WERI-Rb-1 (cell line): ENCODE measurements at places on chromosomes 2 and 18.
A peak's percentile ranks its signal among the peaks of the same experiment; 100 is the strongest.

DNA sequence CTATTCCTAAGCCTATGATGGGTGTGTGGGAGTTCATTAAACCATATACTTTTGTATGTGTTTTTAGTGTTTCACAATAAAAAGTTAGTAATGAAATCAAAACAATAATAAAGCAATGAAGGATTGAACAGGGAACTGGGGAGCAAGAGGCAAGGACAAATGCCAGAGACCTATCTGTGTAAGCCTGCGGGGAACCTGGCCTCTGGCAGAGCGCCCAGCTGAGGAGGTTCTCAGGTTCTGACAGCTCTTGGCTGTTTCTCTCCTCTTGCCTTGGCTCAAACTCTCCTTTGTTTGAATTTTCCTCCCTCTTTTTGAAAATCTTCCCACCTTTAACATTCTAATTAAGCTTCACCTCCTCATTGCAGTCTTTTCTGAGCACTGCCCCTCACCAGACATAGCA is 200.0 kb upstream of the NCKAP5 start:
- DNase-seq: no peak

DNA sequence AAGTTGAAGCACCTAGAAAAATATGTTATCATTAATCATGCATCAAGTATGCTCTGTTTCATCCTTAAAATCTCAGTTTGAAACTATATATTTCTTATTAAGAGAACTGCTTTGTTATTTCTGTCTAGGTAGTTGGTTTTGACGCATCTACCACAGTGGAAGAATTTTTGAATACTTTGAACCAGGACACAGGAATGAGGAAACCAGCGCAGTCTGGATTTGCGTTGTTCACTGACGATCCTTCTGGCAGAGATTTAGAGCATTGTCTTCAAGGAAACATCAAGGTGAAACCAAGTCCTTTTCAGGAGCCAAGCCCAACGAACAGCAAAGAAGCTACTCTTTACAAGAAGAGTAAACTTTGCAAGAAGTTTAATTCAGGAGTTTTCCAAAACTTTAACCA is 30.1 kb upstream of the DYNC2LI1 start:
- no peak for DNase-seq

- no peak for DNase-seq
Measured at GRCh38 chr2:232998666-232998985, 14.4 kb downstream of the NGEF start.

GRCh38 chr2:188645986-188646385 is 328.2 kb upstream of the COL3A1 start:
- no peak for DNase-seq

- no peak for DNase-seq
Measured at GRCh38 chr2:72096181-72096580, 51.5 kb downstream of the CYP26B1 start.

- DNase-seq: no peak
Measured at GRCh38 chr2:60880643-60881046, 729 bp upstream of the REL start.

DNA sequence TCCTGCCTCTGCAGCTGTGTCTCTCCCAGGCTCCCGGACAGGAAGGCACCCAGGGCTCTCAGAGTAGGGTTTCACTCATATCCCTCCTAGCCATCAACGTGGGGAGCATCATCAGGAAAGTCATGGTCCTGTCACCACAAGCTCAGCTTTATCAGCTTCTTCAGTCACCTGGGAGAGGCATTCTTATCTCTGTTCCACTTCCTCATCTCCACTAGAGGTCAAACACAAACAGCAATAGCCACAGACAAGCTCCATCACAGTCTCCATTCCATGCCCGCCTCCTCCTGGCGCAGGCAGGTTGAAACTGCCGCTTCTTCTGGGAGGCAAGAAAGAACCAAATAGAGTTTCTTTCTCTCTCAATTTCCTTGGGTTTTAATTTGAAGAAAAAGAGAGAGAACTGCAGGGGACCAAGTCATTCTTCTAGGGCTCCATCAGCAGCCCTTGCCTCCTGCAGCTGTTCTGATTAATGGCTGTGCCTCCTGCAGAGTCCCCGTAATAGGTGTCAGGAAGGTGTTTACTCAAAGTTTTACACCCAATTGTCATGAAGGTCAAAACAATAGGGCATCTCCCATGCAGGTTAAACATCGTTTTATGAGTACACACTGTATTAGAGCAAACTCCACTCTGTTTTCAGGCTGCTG is 377.9 kb downstream of the TMEM182 start:
- DNase-seq: no peak

GRCh38 chr2:2827761-2828221 is 496.7 kb upstream of the MYT1L start:
- DNase-seq: no peak

- DNase-seq: peak; percentile 62
Measured at GRCh38 chr18:7230626-7231349, at the start of gene LRRC30. TSS of gene LRRC30 (plus strand) at chr18:7231089. CDS start at chr18:7231139, 50 bp downstream.

- no peak for DNase-seq
Measured at GRCh38 chr2:16311521-16312440, 353.9 kb downstream of the CYRIA start.

DNA sequence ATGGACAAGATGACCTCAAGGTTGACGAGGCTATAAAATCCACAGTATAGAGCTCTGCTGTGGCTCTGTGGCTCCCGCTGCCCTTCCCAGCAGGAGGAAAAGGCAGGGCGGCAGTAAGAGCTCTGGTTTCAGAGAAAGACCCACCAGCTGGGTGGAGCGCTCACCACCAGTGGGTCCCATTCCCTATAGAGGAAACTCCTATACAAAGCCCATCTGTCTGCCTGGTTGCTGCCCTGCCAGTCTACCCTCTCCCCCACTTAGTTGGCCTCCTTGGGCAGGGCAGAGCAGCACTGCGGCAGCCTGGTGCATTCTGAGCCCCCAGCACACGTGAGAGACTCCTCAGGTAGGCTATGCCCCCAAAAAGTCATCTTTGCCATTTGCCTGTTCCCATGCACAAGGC is 26.5 kb downstream of the TNS1 start:
- no peak for DNase-seq

- no peak for DNase-seq
Measured at GRCh38 chr2:68206793-68207192, 45.5 kb downstream of the PPP3R1 start.

- no peak for DNase-seq
Measured at GRCh38 chr2:98580656-98581284, 27.5 kb downstream of the COA5 start.

GRCh38 chr2:220913384-220913783 is 658.7 kb downstream of the EPHA4 start:
- no peak for DNase-seq

DNA sequence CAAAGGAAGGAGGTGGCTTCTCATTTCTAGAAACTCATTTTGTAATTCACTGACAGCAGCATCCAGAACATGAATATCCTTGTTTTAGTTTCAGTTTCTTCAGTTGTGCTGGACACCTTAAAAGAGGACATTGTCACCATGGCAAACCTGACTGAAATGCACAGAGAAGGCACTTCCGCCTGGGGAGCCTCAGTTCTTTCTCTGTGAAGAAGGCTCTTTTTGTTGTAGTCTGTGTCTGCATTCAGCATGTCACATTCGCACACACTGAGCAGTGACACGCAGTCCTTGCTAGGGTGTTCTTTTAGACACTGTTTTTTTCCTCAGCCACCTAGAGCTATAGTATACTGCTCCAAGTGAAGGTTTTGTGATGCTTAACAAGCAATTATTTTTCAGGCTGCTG is 9.5 kb upstream of the RPRM start:
- DNase-seq: no peak

DNA sequence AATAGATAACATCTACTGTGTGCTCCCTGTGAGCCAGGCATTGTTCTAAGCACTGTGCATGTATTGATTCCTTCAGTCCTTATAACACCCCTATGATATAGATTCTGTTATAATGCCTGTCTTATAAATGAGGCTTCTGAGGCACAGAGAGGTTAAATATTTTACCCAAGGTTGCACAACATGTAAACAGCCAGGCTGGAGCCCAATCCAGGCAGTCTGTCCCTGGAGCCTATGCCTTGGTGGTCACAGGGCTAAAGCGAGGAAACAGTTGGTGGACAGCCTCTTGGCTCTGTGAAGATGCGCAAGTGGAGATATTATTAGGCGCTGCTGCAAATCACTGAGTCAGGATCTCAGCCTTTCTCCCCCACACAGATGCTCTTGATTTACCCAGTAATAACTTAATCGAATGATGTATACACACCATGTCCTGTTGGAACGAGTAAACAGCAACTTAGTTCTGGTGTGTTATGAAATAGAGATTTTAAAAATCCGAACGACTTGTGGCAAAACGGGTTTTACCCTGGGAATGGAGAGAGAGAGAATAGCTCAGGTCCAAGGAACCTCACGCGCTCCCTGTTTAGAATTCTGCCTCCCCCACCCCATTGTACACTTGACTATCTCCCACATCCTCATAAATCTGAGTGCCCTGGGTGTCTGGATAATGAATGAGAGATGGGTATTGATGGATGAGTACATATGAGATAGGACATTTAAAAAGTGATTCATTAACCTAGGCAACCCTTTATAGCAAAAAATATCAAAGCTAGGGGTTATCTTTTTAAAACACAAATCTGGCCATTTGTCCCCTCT is 231.9 kb downstream of the BCL2 start:
- no peak for DNase-seq

- DNase-seq: no peak
Measured at GRCh38 chr2:226583715-226584114, 215.9 kb downstream of the IRS1 start.

DNA sequence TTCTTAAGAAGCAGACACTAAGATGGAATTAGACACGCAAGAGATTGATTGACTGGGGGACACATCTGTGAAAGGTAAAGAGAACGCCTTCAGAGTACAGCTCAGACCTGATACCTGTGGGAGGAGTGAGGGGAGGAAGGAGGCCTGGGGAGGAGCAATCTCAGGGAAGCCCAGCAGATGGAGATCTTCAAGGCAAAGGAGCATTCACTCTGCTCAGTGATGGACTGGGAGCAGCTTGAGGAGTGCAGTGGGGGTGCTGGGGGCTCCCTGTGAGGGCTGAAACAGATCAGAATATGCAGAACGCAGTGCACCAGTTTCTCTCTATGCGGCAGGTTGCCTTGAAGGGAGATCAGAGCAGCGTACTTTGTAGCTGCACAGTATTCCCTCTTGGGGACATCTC is 103.7 kb upstream of the ATP8B1 start:
- DNase-seq: peak; percentile 60

DNA sequence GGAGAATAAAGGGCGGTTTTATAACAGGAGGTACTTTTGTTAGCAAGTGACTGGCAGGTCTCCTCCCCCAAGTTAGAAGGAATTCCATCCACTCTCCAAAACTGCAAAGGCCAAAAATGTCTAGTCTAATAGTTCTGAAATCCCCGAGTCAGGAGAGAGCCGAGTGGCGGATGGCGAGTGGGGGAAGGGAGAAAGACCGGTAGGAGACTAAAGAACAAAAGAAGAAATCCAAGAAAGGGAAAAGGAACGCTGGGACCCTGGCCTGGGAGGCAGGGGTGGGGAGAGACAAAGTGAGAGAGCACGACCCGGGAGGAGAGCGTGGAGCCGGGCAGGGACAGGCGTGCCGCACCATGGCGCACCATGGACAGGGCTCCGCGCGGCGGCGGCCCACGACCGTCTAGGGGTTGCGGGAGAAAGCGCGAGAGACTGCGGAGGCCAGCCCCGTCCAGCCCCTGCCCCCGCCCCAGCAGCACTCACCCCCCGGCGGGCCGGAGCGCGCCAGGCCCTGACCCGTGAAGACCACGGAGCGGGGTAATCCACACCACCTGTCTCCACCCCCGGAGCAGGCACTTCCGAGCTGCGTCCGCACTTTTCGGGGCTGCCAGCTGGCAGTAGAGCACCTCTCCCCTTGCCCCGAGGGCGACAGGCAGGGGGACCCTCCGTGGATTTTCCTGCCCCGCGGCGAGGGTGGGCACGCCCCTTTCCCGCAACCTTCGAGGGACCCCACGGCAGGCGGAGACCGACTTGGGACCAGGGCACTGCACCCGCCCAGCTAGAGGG is 1.6 kb downstream of the CDH2 start:
- peak; percentile 70 for DNase-seq

GRCh38 chr18:44548291-44549221 is 132.1 kb upstream of the SETBP1 start:
- no peak for DNase-seq

GRCh38 chr2:107553539-107553938 is 273.2 kb upstream of the RGPD4 start:
- no peak for DNase-seq

DNA sequence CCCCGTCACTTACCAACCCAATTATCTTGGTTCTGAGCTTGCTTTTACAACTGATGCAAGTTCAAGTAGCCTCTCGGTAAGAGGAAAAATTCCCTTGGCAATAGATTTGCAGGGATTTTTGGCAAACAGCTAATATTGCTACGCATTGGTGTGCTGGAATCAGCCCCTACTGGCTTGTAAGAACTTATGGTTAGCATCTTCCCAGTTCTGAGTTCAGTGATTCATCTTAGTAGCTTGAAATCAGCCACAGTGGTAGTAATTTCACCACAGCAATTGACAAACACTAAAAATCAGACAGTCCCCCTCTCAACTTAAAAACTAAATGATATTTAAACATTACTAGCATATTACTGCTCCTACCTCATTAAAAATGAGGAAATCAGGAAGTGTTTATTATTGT is 5.9 kb upstream of the RAX start:
- DNase-seq: no peak

- DNase-seq: no peak
Measured at GRCh38 chr2:235324324-235324723, 169.5 kb upstream of the AGAP1 start.

DNA sequence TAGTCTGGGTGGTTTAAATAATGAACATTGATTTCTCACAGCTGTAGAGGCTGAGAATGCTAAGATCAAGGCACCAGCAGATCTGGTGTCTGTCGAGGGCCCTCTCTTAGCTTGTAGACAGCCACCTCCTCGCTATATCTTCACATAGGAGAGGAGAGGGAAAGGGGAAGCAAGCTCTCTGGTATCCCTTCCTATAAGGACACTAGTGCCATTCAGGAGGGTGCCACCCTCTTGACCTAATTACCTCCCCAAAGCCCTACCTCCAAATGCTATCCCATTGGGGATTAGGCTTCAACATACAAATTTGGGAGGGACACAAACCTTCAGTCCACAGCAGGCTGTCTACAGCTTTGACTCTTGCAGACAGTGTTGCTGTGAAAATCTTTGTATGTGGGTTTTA is 76.7 kb downstream of the BOLA3 start:
- no peak for DNase-seq

DNA sequence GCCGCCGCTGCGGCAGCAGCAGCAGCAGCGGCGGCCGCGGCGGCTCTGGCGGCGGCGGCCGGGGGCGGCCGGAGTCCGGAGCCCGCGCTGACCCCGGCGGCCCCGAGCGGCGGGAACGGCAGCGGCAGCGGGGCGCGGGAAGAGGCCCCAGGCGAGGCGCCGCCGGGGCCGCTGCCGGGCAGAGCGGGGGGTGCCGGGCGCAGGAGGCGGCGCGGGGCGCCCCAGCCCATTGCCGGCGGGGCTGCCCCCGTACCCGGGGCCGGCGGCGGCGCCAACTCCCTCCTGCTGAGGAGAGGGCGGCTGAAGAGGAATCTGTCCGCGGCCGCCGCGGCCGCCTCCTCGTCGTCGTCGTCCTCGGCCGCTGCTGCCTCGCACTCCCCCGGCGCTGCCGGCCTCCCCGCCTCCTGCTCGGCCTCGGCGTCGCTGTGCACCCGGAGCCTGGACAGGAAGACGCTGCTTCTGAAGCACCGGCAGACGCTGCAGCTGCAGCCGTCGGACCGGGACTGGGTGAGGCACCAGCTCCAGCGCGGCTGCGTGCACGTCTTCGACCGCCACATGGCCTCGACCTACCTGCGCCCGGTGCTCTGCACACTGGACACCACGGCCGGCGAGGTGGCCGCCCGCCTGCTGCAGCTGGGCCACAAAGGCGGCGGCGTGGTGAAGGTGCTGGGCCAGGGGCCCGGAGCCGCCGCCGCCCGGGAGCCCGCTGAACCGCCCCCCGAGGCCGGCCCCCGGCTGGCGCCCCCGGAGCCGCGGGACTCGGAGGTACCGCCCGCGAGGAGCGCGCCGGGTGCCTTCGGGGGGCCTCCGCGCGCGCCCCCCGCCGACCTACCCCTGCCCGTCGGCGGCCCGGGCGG is 646 bp downstream of the PHLPP1 start:
- DNase-seq: peak; percentile 53
